HAP-1 (cell line): ENCODE measurements at places on chromosomes 3 and 15.

DNA sequence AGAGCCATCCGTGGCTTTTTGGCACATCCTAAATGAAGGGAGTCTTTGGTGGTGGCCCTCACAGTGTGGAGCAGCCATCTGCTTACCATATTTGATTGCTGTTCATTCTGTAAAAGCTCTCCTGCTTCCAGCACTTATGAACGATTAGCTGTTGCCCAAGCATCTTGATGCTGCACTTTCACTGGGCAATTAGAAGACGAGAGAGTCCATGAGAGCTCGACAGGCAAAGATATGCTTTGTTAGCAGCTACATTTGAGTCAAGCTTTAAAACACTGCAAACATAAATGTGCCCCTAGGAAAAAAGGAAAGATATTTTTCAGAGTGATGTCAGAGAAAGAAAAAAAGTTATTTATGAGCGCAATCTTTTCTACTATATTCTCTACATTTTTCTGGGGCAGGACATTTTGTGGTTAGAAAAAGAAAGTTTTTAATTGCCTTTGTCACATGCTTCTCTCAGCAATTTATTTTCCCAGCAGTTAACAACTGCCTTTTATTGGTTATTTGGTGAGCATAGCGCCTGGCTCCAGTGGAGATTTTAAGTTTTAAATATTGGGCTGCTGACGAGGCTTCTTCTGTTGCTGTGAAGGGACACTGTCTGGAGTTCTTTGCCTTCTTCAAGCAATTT, 468.4 kb downstream of the C3orf38 start:
- peak; percentile 22 for DNase-seq

DNA sequence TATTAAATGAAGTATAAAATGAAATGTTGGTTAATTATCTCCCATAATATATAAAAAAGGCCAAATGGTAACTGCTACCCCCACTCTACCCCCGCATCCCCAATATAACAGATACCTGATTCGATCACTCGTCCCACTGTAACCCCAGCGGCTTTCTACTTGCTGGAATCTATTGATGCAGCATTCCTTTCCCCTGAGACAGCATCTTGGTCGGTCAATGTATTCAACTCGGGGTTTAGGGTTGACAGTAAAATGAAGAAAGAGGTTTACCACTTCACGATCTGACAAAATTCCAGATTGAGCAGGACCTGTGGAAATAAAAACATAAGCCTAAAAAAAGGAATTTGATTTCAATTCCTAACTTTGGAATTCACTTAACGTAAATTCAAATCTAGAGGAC, 18.6 kb upstream of the C15orf40 start:
- no peak for DNase-seq

- DNase-seq: no peak
These were observed 625.9 kb downstream of the NLGN1 start for GRCh38 chr3:174023421-174023820.

DNA sequence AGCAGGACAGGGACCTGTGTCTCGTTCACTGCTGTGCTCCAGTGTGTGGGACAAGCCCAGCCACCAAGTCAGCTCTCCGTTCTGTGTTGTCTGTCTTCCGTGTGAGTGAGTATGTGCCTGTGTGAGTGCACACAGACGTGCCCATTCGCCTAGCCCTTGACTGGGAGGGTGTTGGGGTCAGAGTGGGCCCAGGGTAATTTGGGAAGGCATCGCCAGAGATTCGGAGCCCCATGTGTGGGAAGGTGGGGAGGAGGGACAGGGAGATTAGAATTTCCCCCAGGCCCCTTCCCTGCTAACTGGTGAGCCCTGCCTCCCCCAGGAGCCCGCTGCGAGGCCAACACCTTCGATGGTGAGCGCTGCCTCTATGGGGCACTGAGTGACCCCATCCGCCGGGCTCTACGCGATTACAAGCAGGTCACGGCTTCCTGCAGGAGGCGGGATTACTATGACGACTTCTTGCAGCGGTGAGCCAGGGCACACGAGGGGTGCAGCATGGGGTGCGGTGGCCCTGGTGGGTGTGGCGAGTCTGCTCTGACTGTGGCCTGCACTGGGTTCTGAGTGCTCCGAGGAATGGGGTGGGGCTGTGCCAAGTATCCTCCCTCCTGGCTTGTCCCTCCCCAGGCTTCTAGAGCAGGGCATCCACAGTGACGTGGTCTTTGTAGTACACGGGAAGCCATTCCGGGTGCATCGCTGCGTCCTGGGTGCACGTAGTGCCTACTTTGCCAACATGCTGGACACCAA, 3.1 kb downstream of the ABTB1 start:
- DNase-seq: no peak

GRCh38 chr3:2334921-2335320, 236.3 kb downstream of the CNTN4 start:
- DNase-seq: no peak

DNA sequence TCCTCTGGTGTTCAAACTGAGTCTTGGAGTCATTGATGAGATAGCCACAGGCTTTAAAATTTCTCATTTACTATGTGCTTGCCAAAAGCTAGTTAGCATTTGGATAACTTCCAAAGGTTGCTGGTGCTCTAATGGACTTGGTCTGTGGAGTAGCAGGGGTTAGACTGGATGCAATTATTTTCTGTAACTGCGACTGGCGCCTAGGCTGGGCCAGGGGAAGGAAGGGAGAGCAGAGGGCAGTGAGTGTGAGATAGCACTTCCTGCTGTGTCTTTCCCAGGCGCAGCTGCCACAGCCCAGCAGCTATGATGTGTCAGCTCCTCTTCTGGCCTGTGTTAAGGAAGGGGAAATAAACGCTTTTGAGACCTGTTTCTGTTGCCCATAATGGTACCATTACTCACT, 98.6 kb downstream of the MYRIP start:
- no peak for DNase-seq

DNA sequence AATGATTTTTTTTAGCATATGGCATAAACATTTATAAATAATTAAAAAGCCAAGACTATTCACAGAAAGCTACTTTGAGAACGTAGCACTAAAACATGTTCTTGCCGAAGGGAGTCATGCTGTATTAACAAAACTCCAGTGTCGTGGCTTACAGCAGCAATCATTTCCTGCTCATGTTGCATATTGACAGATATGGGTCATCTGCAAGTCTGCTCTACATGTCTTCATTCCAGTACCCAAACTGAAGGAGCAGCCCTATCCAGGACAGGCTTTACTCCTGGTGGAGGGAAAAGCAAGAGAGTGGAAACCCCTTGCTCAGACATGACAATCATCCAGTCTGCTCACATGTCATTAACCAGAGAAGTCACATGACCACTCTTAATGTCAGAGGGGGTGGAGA, 87.6 kb downstream of the NEK11 start:
- DNase-seq: no peak
